ENCODE measurements at places on chromosomes 4 and X.

DNA sequence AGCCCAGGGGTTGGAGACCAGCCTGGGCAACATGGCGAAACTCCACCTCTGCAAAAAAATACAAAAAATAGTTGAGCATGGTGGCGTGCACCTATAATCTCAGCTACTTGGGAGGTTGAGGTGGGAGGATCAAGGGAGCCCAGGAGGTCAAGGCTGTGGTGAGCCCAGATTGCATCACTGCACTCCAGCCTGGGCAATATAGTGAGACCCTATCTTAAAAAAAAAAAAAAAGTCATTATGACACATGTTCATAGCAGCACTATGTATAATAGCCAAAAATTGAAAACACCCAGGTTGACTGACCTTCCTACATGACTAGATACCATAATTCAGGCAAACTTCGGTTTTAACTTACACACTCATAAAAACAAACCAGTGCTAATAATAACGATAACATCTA is 90.8 kb upstream of the RBPJ start:
- no peak for DNase-seq

GRCh38 chrX:71938371-71938770 is 27.7 kb downstream of the NHSL2 start:
- DNase-seq: peak; percentile 62

GRCh38 chr4:55491486-55491885 is 55.2 kb downstream of the CLOCK start:
- no peak for DNase-seq

GRCh38 chr4:85228264-85228663 is 246.7 kb upstream of the ARHGAP24 start:
- no peak for DNase-seq

DNA sequence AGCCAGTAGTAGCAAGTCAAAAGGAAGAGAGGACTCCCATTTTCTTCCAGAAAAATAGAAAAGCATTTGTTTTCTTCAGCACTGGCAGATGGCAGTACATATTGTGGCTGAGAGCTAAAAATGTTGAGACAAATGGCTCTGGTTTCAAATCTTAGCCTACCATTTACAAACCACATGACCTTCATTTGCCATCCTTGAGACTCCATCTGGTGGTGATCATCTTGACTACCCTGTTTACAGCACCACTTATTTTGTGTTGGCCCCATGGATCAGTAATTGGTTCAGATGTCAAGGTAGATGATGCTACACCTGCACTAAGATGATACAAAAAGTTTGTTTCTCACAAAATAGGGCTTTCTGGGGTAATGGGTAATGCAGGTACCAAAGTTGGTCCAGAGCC is 951.8 kb upstream of the IGFBP7 start:
- no peak for DNase-seq

DNA sequence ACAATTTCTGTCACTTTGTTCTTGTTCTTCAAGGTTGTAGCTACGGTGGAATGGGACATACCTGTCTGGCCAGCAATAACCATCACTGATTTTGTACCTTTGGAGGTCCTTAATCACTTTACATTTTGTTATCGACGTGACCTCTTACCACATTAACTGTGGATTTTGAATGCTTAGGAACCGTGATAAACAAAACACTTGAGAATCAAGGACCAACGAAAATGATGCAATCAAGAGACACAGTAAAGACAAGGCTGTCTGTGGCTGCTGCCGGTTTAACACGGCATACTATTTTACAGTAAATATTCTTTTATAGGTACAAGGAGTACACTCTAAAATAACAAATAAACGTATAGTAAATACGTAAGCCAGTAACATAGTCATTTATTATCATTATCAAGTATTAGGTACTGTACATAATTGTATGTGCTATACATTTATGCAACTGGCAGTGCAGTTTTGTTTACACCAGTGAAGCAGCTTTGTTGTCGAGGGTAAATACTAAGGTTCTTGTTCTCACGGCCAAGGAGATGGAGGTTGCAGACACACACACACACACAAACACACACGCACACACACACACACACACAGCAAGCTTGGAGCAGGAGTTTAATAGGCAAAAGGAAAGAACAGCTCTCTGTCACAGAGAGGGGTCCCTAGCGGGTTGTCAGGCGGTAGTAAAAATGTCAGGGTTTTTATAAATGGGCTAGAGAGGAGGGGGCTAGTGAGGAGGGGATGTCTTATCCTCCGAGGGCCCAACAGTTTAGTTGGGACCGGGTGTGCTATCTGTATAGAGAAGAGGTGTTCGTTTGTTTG is 194.7 kb upstream of the CXorf51B start:
- no peak for DNase-seq

DNA sequence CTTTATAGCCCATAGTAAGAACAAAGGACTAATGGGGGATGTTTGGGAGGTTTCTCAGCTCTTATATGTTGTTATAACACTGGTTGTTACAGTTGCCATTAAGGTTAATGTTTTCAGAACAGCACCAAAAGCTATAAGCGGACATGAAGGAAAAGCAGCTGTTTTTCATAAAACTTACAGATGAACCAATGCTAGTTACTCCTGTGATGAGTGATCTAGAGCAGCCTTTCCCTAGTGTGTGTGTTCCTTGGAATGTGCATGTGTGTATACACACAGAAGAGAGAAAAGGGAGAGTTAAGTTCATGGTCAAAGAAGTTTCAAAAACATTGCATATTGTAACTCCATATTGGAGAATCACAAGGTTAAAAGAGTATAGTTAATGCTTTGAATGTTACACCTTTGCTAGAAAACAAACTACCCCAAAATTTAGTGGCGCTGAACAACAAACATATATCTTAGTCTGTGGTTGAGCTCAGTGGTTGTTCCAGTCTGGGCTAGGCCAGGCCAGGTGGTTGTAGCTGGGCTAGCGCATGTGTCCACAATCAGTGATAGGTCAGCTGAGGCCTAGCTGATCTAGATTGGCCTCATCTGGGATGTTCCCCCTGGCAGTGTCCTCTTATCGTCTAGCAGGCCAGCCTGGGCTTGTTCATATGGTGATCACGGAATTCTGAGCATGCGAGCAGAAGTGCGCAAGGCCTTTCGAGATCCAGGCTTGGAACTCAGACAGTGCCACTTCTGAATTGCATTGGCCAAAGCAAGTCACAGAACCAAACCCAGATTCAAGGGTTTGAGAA is 151.0 kb downstream of the NHS start:
- no peak for DNase-seq

GRCh38 chrX:130267956-130268448 is 697 bp downstream of the ZNF280C start:
- DNase-seq: no peak

DNA sequence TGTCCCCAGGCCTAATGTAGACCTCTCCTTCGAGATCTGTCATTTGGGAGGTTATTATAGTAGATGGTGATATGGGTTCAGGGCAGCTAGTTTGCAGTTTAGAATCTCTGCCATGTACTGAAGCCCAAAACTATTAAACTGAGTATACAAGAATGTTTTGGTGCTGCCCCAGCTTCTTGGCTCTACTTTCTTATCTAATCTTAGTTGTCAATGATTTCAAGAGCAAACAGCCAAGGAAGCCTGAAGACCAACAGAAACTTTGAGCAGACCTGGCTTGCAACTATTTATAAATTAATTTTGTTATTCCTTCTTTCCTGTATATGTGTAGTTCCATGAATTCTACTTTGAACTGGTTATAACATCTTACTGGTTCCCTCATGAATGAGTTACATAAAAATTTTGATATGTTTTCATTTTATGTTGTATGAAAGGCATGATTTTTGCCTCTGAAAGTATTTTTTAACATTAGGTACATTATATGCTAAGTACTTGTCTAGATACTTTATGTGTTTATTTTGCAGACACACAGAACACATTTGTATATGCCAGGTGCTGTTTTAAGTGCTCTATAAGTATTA is 2.0 kb upstream of the MGST2 start:
- no peak for DNase-seq

- DNase-seq: no peak
Observed at GRCh38 chr4:2337131-2337723, 75.3 kb upstream of the MXD4 start.

DNA sequence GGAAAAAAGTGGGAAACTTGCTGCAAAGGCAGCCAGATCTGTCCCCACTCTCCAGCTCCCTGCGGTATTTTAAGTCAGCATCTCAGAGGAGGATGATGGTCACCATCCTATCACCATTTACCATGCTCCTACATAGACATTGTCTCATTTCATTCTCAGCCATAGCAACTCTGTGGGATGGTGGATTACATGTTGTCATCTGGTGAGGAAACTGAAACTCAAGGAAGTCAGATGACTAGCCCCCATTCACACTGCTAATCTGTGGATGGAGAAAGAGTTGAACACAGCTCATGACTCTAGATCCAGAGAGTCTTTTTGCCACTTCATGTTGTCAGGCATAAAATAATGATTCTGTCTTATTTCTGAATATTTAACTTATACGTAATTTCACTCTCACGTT is 323.5 kb downstream of the PTTG2 start:
- DNase-seq: no peak

DNA sequence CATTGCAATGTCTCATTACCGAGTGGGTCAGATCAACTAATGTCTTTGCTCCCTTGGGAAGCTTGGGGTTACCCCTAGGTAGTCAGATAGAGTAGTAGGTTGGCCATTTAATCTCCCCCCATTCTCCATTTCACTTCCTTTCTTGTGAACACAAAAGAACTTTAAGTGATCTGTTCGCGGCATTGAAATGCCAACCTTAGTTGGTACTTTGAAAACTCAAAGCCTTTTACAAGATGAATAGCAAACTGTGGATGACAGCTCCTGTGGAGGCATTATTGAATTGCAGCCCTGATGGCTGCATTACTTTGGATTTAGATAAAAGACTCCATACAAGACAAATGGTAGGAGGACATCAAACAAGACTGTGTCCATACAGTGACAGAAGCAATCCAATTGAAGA is 469.1 kb downstream of the GBA3 start:
- DNase-seq: no peak

DNA sequence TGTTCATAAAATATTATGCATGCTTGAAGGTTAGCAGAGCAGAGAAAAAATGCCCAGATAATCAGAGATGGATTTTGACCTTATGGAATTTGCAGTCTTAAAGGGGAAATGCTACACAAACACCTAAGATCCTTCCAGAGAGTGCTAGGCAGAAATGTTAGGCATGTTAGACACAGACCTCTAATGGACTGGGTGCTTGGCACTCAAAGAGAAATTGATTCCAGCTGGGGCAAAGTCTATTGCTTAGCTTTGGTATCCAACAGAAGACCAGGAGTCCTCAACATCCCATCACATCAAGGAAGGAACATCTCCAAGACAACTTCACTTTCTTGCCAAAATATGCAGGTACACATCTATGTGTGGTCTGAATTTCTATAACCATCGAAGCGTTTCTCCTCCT is 32.2 kb upstream of the PPARGC1A start:
- no peak for DNase-seq

- DNase-seq: no peak
Observed at GRCh38 chr4:162523171-162523570, 359.4 kb upstream of the FSTL5 start.

DNA sequence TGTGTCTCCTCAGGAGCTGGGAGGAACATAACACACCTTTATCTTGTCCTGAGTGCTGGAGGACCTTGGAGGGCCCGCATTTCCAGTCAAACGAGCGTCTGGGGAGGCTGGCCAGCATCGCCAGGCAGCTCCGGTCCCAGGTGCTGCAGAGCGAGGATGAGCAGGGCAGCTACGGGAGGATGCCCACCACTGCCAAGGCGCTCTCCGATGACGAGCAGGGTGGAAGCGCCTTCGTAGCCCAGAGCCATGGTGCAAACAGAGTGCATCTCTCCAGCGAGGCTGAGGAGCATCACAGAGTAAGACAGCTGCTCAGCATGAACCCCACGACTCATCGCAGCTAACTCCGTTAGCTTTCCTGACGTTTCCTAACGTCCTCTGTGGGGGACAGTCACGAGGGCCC is 430 bp downstream of the TRIML1 start:
- no peak for DNase-seq

DNA sequence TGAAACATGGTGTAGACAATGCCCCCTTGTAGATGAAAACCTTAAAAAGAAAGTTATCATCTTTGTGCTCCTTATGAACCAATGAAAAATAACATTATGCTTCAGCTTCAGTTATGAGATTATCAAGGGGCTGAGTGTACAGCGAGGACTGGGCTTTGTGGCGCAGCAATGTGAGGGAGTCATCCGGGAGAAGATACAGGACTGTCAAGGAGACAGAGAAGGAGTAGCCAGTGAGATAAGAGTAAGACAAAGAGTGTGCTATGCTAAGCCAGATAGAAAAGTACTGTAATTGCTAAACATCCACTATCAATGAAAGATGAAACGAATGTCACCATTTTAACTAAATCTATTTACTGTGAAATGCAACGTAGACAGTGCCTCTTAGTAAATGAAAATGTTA is 3.6 kb upstream of the KLHL15 start:
- DNase-seq: no peak

- DNase-seq: no peak
Observed at GRCh38 chrX:69028006-69028760, 137.1 kb downstream of the PJA1 start.

- no peak for DNase-seq
Observed at GRCh38 chrX:15749642-15750610, 11.9 kb downstream of the CA5B start.

DNA sequence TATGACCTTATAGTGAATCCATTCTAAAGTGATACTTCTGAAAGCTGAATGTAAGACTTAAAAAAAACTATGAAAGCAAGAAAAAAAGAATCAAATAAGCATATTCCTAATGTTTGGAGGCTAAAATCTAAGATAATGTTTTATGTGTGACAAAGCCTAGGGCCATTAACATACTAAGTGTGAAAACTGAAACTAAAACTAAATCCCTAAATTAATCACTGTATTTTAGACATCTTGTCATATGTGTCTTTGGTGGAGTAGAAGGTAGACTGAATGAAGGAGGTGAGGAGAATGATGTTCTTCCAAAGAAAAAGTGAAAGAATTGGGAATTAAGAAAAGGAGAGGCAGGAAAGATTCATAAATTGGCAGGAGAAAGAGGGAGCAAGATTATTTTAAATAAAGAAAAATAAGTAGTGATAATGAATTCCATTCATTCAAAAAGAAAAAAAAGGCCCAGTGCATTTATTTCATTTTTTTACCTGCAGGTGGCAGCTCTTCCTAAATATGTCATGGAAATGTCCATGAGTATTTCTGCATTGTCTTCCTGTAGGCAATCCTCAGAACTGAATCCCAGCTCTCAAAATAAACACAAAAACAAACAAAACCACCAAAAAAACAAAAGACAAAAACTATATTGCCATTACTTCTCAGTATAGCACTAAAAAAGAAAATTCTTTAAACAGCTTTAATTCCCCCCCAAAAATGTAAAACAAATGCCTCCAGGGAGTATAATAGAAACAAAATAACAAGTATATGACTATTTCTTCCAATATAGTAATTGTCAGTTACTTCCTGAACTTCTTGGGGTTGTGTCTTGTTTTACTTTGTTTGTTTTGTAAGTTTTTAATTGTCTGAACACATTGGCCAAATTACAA is 17.0 kb upstream of the AP1AR start:
- DNase-seq: peak; percentile 27

DNA sequence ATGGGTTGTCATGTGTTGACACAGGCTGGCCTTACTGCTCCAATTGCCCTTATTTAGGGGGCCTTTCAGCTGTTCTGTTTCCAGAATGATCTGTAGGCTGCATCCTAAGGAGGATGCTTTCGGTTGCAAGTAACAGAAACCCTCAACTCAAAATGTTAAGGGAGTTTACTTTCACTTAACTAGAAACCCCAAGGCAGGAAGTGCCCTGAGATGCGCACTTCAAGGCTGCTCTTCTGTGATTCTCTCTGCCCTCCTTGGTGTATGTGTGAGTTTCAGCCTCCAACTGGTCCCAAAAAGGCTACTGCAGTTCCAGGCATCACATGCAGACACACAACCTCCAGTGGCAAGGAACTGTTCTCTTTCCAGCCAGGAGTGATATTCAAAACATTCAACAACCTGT is 97.3 kb upstream of the ATP6AP2 start:
- no peak for DNase-seq
